ENCODE measurements at places on chromosomes 7 and 10.

DNA sequence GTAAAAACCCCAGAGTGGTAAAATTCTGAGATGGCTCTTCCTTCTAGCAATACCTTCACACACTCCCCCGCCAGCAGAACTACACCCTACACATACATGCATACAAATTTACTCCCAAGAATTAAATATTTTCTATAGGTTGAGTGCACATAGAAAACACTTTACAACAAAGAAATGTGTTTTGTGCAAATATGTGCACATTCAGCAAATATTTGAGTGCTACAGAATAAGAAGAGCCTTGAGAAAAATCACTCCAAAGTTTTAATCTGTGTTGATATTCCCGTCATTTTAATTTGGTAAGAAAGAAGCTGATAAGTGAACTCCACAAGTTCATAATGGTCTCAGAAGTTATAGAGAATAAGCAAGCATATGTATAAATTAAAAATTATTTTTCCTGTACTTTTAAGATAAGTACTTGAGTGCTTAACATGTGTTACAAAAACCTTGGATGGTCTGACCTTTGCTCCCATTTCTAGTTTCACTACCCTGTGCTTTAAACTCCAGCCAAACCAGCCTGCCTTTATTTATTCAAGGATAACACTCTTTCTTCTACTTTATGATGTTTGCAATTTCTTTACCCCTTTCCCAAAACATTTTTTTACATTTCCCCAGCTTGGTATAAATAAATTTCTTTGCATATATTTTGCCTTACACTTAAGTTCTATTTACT, 733.5 kb upstream of the LRRTM3 start:
- no peak for DNase-seq

DNA sequence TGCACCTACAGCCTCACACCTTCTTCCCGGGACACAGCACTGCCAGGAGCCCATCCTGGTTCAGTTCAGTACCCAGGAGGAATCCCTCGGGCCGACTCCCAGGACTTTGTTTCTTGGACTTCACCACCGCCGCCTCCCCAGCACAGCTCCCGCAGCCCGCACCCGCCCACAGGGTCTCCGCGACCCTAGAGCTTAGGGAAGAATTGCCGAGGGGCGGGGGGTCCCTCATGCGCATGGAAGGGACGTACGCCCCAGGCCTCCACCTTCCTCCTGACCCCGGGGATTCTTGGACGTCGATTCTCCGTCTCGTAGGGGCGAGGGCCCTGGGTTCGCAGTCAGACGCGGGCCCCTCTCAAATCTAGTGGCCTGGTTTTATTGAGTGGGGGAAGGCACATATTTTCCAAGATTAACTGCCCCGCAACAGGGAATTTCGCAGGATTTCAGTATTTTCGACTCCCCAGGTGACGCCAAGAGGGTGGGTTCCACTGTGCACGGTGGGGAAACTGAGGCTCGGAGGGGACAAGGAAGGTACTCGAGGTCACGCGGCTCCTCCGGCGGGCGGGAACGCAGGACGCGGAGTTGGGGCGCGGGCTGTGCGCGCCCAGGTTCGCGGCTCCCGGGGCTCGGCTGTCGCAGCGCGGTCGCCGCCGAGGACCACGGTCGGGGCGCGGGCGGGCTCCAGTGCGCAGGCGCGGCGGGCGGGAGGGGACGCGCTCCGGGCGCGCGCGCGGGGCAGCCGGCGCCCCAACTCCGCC, at the start of gene ADCY1:
Gene ADCY1, plus strand, starts transcription at position 708 of the 755 bp plus-strand sequence. CDS start 176 bp downstream, outside the sequence.
- DNase-seq = no peak

- DNase-seq = peak; percentile 92
Measured at GRCh38 chr10:125160856-125161706, 718 bp upstream of the CTBP2 start.

DNA sequence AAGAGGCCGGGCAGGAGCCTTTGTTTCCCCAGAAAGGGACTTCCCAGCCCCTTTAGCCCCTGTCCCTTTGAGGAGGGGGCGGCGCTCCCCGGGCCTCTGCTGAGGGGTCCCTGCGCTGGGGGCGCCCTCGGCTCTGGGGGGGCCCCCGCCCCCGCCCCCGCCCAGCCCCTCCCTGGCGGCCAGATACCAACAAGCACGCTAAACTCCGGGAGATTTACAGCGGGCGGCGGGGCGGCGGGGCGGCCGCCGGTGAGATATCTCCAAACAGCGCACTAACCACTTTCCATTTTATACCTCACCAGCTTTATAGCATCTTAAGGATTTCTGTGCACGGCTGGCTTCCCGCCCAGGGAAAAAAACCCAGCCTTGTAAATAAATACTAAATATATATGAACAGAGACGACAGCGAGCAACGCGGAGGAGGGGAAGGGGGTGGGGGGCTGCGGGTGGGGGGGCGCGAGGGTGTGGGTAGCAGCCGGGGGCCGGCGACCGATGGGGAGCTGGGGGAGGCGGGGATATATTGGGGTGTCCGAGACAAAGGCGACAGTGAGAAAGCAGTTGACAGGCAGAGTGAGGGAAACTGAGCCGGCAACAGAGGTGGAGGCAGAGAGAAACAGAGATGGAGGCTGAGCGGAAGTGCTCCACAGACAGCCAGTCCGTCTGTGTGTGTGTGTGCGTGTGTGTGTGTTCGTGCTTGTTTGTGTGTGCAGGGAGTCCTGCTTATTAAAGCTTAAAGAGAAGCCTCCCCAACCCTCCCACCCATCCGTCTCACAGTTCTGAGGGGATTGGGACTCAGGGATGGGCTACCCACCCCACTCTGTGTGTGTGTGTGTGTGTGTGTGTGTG, 85.8 kb downstream of the HIF1AN start:
- DNase-seq = no peak

- DNase-seq = no peak
Measured at GRCh38 chr10:75531571-75532031, 100.2 kb downstream of the LRMDA start.

- no peak for DNase-seq
Measured at GRCh38 chr10:100129424-100129823, 47.8 kb upstream of the CPN1 start.

DNA sequence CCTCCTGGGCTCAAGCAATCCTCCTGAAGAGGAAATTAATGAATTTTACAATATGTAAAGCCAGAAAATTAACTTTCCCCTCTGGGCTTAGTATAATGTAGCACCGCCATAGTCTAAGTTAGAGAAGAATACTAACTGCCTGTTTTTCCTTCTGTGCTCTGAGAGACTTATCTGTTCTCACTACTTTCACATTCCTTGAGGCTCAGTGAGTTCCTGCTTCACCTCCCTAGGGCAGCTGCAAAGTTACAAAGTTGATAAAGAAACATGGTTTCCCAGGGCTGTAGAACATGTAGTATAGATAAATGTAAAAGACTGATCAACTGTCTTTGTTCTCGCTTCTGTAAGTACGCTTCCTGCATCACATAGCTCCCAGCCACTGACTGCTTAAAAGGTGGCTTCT, 16.0 kb upstream of the OLAH start:
- DNase-seq = peak; percentile 40

GRCh38 chr10:33291053-33291592, 43.3 kb downstream of the NRP1 start:
- peak; percentile 90 for DNase-seq

- peak; percentile 73 for DNase-seq
Measured at GRCh38 chr10:74585231-74586087, 240.9 kb upstream of the KAT6B start.

DNA sequence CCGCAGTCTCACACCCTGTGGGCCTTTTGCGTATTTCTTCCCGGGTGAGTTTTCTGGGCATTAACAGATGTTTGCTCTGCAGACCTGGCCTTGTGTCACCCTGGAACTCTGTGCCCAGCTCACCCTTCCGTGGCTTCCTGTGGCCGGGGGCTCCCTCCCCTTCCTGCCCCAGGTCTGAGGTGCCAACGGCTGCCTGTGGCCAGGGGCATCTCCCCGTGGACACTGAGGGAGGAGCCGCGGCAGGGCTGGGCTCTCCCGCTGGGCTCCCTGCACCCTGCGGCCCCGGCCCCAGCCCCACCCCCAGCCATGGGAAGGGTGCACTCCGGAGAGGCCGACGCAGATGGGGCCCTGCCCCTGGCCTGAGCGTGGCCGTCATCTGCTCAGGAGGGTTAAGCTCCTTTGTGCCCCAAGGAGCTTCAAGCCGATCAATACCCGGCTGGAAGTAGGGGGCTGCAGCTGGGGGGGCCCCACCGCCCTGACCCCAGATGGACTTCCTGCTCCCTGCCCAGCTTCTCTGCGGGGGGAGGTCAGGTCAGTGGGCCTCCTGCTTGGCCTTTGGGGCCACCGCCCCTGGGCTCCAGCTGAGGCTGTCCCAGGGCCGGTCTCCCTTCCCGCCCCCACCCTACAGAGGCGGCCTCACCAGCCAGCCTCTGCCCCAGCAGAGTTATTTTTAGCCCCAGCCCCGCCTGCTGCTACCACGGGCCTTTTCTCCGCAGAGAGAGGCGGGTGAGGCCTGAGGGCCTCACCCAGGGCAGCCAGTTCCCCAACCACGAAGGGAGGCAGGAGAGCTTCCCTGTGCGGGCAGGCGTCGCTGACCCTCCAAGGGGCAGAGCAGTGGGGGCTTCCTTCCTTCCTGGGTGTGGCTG, 24.2 kb downstream of the PWWP2B start:
- peak; percentile 85 for DNase-seq
